NCI-H526 treated with DMSO at 0.1 percent for 48 hours (cell line): ENCODE measurements at places on chromosomes 1 and 21.

- DNase-seq: no peak
These were observed 29.5 kb upstream of the SH3D21 start for GRCh38 chr1:36276688-36277087.

DNA sequence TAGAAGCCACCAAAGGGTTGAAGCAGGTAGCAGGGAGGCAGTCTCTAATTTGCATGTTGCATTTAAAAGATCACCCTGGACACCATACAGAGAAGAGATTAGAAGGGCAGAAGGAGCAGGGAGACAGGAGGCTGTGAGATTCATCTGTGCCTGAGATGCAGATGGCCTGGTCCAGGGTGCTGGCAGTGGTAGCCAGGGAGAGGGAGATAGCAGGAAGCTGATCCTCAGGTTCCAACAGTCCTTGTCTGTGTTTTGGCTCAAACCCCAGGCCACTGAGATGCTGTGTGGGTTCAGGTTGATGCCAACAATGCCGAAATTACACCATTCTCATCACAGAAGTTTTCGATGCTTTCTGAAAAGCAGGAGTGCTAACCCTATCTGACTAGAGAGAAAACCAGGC lies 113.7 kb downstream of the KAZN start:
- DNase-seq: no peak

DNA sequence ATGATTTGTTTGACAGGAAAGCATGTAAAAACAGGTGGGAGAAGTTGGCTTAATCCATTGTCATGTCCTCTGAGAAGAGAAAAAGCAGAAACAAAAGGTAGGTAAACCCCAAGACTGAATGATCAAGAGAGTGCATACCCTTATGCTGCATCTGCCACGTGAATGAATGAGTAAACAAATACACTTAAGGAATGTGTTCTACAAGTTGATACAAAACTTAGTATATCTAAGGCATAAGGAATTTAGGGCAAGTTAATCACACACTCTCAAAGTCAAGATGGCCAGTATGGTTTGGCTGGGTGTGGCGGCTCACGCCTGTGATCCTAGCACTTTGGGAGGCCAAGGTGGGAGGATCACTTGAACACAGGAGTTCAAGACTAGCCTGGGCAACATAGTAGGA lies 34.2 kb downstream of the HMCN1 start:
- no peak for DNase-seq

DNA sequence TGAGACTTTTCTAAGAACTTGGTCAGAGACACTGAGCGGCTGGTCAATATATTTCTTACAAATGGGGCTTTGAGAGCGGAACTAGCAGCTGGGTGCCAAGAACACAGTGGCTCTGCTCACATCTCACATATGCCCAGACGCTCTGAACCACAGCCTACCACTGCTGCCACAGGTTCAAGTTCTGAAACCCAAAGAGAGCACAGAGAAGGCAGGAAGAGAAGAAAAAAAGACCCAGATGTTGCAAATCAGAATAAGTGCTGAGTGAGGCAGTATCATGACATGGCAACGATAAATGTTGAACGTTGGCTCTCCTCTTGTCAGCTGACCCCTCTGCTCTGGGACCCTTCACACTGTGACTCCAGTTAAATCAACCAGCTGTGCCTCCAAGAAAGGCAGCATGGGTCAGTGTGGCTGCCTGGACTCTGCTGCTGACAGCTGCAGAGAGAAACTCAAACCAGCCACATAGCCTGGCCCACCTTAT lies 26.4 kb downstream of the HIVEP3 start:
- no peak for DNase-seq

- DNase-seq: no peak
These were observed 110.1 kb upstream of the ZNHIT6 start for GRCh38 chr1:85818371-85818770.
